ENCODE measurements at places on chromosomes 5 and 9.

- DNase-seq, result no peak
These were observed 23.7 kb upstream of the UGCG start for GRCh38 chr9:111872886-111873285.

DNA sequence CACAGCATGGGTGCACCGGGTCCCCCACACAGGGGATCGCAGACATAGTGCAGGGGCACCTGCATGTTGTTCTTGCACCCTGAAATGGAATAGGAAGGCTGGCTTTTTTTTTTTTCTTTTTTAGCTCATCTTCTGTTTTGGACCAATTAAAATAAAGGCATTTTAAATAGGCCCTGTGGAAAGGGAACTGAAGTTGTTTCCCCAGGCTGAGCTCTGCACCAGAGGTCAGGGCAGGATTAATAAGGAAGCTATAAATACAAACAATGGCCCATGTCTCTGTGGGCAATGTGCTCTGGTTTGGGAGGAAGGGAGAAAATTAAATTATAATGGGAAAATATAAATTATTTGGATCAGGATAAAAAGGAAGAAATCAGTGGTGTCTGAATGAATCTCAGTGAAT lies 21.2 kb upstream of the KCNMB1 start:
- no peak for DNase-seq

DNA sequence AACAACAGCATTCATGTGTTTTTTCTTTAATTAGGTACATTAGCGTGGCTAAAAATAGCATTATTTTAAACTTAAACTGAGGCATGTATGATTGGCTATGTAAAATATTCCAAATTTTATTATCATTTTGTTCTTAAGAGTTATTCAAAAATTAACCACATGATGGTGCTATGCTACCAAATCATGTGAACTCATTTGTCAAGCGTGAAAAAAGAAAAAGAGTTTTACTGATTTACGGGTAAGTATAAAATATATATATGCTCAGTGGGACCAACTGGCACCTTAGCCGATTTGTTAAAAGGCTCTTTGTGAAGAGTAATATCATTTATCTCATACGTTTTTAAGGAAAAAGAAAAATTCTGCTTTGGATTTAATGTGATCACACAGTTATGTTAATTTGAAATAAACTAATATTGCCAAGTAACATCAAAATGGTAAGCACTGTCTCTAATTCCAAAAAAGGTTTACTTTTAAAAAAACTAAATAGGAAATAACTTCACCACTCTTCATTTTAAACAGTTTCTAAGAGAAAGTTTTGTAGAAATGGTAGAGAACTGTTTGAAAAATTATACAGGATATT lies 1042.3 kb downstream of the CDH12 start:
- DNase-seq, result no peak

DNA sequence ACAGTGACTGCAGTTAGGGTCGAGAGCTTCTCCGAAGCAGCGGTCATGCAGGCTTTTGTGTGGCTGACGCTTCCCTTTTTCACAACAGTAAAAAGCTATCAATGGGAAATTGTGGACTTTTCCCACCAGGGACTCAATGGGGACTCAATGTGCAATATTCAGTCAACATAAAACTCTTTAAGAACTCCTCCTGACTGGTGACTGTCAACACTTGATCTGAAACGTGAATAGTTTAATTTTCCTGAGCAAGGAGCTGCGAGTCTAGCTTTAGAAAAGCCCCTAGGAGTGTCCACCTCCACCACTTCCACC lies 28.7 kb downstream of the EXOC3 start:
- DNase-seq, result no peak

DNA sequence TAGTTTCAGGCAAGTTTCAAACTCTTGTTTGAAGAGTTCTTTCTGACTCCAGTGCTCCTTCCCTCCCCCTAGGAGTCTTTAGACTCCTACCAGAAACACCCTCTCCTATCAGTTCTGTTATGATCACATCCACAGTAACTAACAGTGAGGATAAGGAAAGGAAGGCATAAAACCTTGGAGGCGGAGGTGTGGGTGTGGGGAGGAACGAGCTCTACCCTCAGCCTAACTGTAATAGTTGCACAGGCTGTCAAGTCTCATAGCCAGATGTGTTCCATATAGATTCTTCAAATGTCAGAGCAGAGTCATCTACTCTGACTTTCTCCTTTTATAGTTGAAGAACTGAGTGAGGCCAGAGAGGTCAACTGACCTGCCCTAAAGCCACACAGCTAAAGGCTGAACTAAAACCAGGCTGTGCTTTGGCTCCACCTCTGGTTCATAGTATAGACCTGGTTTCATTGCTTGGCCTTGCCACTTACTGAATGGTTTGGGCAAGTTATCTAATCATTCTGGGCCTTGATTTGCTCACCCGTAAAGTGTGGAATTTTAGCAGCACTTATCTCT lies 34.4 kb upstream of the PIK3R1 start:
- no peak for DNase-seq

- no peak for DNase-seq
These were observed 245.4 kb downstream of the DENND1A start for GRCh38 chr9:123684393-123685149.

- no peak for DNase-seq
These were observed 8.4 kb downstream of the NELFB start for GRCh38 chr9:137263506-137263905.

DNA sequence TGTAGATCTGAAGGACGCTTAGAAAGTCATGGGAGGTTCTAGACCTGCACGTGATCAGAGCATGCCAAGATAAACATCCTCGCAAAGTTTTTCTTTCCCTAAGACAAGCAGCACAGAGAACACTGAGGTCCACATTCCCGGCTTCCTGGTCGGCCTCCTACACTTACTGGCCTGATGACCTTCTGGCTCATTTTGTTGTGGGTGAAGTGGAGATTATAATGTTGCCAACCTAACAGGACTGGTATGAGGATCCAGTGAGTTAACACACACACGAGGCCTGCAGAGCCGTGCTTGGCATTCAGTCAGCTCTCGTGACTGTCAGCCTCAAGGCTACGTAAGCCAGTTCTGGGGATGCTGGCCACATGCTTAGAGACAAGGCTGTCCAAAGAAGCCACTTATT lies 186.0 kb downstream of the TENT4A start:
- no peak for DNase-seq

DNA sequence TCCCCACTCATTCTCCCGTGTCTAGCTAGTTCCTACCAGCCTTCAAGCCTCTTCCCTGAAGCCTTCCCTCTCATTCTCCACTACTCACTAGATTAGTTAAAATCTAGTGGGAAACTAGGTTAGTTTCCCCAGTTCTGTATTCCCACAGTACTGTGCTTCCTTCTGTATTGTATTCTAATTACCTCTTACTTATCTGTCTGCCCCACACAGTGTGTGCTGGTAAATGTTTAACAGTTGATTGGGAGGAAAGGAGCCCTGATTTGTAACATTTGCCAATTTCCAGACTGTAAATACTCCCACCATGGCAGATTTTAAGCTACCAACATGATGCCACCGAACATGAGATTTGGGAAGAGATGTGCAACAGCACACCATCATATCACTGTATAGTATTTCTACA lies 8.3 kb downstream of the KLHL3 start:
- DNase-seq, result no peak

GRCh38 chr5:172868924-172869591 lies 35.0 kb downstream of the ERGIC1 start:
- DNase-seq, result no peak

- DNase-seq, result no peak
These were observed 113.2 kb upstream of the ELL2 start for GRCh38 chr5:96074870-96075269.

DNA sequence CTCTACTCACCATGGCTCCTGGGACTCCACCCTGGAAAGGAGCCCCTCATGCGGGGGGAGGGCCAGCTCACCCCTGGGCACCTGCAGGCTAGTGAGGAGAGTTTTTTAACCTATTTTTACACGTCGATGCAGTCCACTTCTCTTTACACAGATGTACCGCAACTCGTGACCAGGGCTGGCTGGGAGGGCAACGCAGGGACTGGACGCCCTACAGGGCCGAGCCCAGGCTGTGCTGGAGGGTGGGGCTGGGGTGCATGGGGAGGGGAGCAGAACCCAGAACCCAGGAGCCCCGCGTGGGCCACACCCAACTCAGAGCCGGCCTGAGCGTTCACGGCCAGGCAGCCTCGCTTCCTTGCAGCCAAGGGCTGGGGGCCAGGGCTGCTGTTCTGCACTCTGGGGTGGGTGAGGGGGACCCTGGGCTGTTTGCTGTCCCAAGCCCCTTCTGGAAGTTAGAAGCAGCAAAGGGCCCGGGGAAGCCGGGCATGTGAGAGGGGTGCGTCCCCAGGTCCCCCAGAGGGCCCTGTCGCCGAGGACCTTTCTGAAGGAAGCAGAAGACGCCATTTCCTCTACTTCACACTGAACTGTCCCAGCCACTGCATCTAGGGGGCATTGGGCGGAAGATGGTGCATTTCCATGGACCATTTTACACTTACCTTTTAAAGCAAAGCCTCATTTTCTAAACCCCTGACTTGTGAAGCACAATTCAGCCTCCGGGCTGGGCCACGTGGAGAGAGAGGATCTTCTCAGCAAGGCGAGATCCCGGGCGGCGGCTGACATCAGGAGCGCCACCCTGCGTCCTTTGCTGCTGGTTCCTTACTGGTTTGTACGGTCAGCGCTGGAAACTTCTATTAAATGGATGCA lies 90.5 kb downstream of the KCNT1 start:
- DNase-seq, result no peak

- no peak for DNase-seq
These were observed 132.1 kb downstream of the AP3B1 start for GRCh38 chr5:78162253-78162862.

- no peak for DNase-seq
These were observed 726.4 kb upstream of the GRAMD2B start for GRCh38 chr5:125696762-125697161.

DNA sequence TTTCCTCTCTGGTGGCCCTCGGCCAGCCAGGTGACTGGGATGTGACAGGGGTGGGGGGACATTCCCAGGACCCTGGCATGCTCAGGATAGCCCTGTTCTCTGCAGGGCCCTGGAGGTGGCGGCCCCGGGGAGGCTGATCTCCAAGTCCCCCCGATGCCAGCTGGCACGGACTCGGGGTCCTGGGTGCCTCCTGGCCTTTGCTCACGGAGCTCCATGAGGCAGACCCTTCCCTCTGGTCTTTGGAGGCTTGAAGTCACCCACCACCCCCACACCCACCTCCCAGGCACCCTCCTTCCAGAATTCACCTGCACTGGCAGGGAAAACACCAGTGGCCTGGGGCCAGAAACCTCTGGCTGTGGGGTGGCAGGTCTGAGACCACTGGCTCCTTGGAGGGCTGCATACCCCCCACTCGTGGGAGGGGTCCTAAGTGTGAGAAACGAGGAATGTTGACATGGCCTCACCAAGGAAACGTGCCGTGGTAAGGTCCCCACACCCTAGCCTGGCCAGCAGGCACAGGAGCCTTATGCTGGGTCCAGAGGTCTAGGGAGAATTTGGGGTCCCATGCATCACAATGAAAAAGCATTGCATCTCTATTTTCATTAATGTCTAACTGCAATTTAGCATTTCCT lies 130.8 kb upstream of the FAM120A start:
- no peak for DNase-seq

- DNase-seq, result no peak
These were observed 16.0 kb upstream of the JADE2 start for GRCh38 chr5:134509308-134510040.

- DNase-seq, result no peak
These were observed 79.2 kb downstream of the DPYSL3 start for GRCh38 chr5:147430628-147431027.

- DNase-seq, result no peak
These were observed 96.0 kb downstream of the LIX1 start for GRCh38 chr5:97046270-97046982.

DNA sequence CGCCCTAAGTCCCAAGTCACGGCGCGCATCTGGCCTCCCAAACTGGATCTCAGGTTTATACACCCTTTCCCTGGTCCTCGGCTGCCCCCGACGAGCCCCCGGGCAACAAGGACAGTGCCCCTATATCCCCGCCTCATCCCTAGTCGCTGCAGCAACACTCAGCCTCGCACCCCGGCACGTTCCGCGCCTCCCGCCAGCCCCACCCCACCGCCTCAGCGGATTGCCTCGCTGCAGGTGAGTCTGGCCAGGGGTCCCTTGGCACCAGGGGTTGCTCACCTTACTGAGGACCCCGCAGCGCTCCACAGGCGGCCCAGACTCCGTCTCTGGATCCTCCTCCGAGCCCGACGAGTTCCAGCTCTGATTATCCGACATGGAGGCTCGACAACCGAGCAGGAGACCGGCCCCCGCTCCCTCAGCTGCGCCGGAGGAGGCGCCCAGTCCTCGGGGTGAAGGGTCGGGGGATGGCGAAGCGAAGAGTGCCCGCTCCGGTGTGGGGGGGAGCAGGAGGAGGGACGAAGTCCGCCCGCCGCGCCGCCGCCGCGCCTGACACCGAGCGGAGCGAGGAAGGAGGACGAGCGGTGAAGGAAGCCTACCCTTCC lies 494 bp downstream of the CERT1 start:
- peak; percentile 19 for DNase-seq

DNA sequence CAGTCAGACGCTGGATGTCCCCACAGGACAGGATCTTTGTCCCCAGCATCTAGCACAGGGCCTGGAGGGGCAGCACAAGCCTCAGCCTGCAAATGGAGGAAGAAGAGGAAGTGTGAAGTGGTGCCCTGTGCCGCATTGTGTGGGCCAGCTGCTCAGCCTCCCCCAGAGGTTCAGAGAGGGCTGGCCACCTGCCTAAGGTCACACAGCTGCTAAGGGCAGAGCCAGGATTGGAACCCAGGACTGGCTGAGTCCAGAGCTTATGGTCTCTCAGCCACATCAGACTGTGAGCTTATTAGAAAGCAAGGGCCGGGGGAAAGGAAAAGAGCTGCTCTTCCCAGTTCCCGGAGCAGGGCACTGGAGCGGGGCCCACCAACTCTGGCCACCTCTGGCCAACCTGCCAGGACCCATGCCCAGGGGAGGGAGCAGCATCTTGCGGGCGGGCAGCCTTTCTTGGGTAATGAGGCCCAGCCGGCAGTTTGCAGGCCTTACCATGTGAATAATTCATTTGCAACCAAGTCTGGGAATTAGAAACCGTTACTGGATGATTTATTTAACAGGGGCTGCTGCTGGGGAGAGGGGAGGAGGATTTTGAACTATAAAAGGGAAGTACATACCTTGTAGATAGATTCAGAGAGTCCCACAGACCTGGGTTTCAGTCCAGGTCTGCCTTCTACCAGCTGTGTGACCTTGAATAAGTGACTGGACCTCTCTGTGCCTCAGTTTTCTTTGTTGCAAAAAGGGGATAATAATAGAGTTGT lies 11.6 kb upstream of the CRB2 start:
- DNase-seq, result no peak

DNA sequence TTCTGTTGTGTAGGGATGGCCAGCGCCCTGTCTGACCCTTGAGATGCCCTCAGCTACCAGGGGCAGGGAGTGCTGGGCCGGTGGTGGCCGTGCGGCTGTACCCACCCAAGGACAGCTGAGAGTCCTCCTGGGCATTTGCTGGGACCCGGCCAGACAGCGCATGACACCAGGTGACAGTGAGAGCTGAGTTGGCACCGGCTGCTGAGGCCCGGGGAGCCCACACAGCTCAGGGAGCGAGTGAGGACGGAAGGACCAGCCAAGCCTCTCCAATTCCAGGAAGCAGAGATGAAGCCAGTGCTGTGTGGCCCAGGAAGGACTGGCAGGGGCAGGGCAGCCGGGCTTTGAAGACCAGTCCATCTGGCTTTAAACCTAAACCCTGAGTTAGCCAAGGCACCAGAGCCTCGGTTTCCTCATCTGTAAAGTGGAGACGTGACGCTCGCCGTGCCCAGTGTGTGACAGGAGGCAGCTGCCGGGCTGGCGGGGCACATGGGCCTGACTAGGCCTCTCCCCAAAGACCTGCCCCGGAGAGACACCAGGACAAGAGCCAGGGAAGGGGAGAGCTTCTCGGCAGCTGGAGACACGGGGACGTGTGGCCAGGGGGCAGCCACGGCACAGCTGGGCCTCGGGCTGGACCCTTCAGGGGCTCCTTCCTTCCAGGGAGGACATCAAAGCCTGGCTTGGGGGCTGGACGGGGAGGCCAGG lies 3.0 kb upstream of the AGPAT2 start:
- no peak for DNase-seq

Measured in stimulated activated CD4-positive, alpha-beta T cell treated with anti-CD3 and anti-CD28 coated beads, TNF-alpha, amount 100 ng/mL, for 4 hours (primary cell).